ENCODE measurements at places on chromosomes 5 and 9.

DNA sequence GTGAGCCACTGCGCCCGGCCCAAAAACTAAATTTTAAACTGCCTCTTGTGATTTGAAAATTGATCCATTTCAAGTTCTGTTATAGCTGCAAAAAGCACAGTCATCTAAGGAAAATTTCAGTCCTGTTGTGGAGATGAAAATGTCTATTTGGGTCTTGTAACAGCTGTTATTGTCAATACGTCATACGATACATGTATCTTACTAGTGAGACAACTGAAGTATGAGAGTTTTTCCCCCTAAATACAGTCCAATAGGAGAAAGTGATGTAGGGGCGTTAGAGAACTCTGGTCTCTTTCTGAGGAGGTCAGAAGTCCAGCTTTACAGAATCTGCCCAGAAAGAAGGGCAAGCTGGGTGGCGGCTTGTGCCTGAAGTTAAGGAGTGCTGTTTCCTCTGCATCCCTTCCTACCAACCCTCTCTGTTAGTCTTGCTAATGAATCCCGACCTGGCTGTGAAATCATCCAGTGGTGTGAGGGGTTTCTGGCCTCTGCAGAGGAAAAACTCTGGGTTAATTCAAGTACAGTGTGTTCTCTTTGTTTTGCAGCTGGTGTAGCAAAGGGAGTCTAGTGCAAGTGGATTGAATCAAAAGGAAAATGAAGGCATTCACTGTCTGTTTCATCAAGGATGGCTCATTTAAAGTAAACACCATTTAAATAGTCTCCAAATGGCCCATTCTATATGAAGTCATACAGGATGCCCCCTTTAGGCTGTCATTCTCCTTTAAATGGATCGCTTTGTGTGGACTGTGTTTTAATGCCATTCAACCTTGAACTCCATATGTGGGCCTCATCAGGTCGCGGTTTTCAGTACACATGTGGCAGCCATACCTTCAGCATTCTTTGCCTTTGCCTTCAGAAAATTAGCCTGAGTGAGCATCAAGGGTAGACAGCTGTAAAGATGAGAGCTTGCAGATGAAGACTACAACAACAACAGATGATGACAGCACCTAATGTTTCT lies 59.0 kb downstream of the AOPEP start:
- DNase-seq: no peak

GRCh38 chr5:14714706-14715105 lies 50.2 kb downstream of the OTULIN start:
- DNase-seq: no peak

- no peak for DNase-seq
Measured at GRCh38 chr9:116100711-116101121, 52.9 kb upstream of the PAPPA start.

DNA sequence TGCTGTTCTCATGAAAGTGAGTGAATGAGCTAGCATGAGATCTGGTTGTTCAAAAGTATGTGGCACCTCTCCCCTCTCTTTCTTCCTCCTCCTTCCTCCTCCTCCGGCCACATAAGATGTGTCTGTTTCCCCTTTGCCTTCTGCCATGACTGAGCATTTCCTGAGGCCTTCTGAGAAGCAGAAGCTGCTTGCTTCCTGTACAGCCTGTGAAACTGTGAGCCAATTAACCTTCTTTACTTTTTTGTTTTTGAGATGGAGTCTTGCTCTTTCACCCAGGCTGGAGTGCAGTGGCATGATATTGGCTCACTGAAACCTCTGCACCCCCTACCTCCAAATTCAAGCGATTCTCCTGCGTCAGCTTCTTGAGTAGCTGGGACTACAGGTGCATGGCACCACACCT lies 6.1 kb downstream of the S100Z start:
- no peak for DNase-seq

GRCh38 chr5:177468685-177469628 lies 4.5 kb downstream of the DBN1 start:
- DNase-seq: no peak

GRCh38 chr9:104831681-104832080 lies 67.8 kb downstream of the NIPSNAP3B start:
- no peak for DNase-seq

DNA sequence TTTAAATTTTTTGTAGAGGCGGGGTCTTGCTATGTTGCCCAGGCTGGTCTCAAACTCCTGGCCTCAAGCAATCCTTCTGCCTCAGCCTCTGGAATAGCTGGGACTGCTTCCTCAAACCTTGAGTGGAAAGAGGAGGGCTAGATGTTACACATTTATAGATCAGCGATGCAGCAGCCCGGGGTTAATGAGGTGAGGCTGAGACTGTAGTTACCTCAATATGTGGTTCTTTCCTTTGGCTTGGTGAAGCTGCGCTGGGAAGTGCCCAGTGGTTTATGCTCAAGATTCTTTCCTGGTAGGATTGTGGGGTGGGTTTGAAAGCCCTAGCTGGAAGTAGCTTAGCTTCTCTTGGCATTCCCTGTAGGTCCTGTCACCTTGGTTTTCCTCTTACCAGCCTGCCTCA lies 22.5 kb downstream of the ZNF618 start:
- no peak for DNase-seq

DNA sequence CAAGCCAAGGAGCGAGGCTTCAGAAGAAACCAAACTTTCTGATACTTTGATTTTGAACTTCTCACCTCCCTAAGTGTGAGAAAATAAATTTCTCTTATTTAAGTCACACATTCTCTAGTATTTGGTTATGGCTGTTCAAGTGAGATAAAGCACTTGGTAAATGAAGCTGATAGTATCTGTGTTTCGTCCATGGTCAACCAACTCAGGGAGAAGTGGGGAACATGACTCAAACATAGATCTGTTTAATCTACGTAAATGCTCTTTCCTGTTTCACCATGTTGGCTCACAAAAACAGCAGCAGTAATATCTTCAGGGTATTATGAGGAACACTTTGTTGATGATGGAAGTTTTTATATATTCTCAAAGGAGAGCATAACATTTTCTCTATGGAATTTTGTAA lies 2167.2 kb upstream of the C9orf72 start:
- no peak for DNase-seq

- no peak for DNase-seq
Measured at GRCh38 chr5:138844125-138844461, 31.0 kb downstream of the LRRTM2 start.

- no peak for DNase-seq
Measured at GRCh38 chr9:133703591-133704399, 34.4 kb downstream of the SARDH start.

DNA sequence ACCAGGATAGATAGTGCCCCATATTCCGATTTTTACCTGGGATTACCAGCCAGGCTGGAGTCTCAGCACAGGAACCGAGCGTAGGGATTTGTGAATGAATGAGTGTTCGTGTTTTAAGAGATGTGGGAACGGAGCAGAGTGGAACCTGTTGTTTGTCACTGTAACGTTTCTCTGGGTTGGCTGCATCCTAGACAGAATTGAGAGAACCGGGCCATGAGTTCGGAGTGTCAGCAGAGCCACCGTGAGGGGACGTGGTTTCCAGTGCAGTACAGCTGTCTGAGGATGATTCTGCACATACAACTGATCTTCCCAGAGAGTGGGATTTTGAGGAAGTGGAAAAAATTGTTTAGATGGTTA lies 1.2 kb downstream of the PDE8B start:
- no peak for DNase-seq

GRCh38 chr5:177546258-177546741 lies 8.1 kb downstream of the FAM193B start:
- no peak for DNase-seq

DNA sequence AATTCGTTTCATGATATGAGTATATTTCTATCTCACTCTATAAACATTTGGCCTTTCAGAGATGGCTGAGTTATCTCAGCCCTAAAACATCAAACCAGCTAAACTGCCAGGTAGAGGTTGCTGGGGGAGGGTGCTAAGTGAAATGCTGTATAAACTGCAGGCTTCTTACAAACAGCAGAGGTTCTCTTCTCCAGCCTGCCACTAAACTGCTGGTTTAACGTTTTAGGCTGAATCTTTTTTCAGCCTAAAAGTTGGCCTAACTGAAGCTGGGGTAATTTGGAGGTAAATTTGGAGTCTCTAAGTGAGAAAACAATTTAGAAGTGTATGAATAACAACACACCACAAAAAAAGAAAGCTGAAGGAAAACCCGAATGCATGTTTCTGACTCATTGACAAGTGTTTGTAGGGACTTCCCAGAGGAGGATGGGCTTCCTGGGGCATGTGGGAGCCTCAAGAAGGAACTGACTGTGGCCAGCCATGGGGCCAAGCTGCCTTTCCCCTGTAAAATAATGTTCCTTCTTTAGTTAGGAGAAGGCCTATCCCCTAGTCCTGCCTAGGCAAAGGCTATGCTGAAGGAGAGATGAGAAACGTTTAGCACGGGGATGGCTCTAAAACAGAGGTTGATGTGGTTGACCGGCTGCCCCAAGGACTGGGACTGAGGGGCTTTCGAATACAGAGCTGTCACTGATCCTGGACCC lies 44.3 kb downstream of the SLC28A3 start:
- no peak for DNase-seq

DNA sequence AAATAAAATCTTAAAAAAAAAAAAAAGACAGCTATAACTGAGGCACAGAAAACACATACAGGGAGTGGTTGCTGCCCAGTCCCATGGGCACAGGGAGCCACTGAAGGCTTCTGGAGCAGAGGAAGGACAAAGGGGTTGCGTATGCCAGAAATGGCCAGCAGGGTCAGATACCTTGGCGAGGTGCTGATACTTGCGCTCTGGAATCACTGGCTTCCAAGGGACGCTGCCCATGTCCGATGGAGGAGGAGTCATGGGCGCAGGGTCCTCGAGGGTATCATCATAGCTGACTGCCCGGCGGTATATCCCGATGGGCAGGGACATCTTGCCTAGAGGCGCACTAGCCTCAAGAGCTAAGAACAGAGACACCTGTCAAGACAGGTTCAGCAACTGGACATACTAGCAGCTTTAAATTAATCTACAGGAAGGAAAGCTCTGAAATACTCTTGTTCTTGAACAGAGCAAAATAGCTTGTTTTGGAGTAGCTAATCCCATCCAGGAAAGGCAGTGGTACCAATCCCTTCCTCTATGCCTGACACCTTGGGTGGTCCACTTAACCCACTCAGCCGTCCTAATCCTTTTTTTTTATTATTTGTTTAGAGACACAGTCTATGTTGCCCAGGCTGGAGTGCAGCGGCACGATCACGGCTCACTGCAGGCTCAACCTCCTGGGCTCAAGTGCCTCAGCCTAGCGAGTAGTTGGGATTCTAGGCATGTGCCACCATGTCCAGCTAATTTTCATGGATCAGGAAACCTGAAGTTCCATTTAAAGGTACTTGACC lies 6.0 kb downstream of the KIAA1191 start:
- no peak for DNase-seq
